Activated T-cell treated with anti-CD3 and anti-CD28 coated beads for 4 hours (primary cell): ENCODE measurements at places on chromosomes 2 and 18.

DNA sequence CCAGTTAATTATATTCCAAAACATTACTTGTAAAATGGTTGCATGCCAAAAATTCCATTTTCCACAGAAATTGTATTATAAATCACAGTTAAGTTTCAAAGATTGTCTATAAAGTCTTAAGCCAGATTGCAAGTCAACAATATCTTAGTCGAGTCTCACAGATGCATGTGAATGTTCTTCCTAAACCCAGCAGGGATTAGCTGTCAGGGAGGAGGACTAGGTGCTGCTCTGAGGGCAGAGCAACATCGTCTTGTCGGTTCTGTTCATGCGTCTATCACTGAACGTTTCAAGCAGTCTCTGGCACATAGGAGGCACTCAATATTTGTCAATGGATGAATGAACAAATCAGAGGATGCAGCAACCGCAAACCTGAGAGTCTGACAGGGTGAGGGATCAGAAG, 27.0 kb downstream of the EPB41L3 start:
- DNase-seq = no peak

- no peak for DNase-seq
Measured at GRCh38 chr2:10000541-10000940, 42.8 kb upstream of the KLF11 start.

- no peak for DNase-seq
Measured at GRCh38 chr2:177254433-177255226, 9.9 kb downstream of the NFE2L2 start.

GRCh38 chr2:221975151-221975550, 323.6 kb downstream of the PAX3 start:
- DNase-seq = no peak
